ENCODE measurements at places on chromosomes 5 and 9. TPM values are rescaled to one million over a fixed set of nuclear protein-coding genes. Genes with fewer than 3 reads are reported as not detected.

- DNase-seq, result no peak
- no peak overlapping the region for H3K27ac ChIP-seq
- H3K36me3 ChIP-seq, result no peaks in the 10 kb centered on the region
- no peaks in the 10 kb centered on the region for H3K27me3 ChIP-seq
- H3K4me3 ChIP-seq, result no peak overlapping the region
Measured at GRCh38 chr9:23941051-23941450, 115.0 kb upstream of the ELAVL2 start.

GRCh38 chr9:16866587-16866986 is 3.9 kb downstream of the BNC2 start:
- no peaks in the 10 kb centered on the region for H3K36me3 ChIP-seq
- H3K27ac ChIP-seq, result peak overlapping the region; percentile 74
- no peak overlapping the region for H3K4me3 ChIP-seq
- peaks cover 54% of the 10 kb centered on the region for H3K4me1 ChIP-seq
- no peaks in the 10 kb centered on the region for H3K27me3 ChIP-seq

SLC36A3 gene
- total RNA-seq, result not detected

- H3K27ac ChIP-seq, result no peak overlapping the region
- no peaks in the 10 kb centered on the region for H3K36me3 ChIP-seq
- DNase-seq, result no peak
- H3K4me3 ChIP-seq, result no peak overlapping the region
Measured at GRCh38 chr9:126419475-126419874, 92.8 kb downstream of the MVB12B start.

- no peaks in the 10 kb centered on the region for H3K36me3 ChIP-seq
- peak overlapping the region; percentile 62 for H3K27ac ChIP-seq
- no peak overlapping the region for H3K4me3 ChIP-seq
- H3K4me1 ChIP-seq, result peaks cover 63% of the 10 kb centered on the region
- H3K27me3 ChIP-seq, result no peaks in the 10 kb centered on the region
Measured at GRCh38 chr5:151257731-151258181, 4.8 kb downstream of the GM2A start.

- no peak overlapping the region for H3K4me3 ChIP-seq
- H3K27me3 ChIP-seq, result no peaks in the 10 kb centered on the region
- no peak for DNase-seq
- peaks cover 6% of the 10 kb centered on the region for H3K4me1 ChIP-seq
Measured at GRCh38 chr9:3863686-3864085, 337.9 kb upstream of the RFX3 start.

DNA sequence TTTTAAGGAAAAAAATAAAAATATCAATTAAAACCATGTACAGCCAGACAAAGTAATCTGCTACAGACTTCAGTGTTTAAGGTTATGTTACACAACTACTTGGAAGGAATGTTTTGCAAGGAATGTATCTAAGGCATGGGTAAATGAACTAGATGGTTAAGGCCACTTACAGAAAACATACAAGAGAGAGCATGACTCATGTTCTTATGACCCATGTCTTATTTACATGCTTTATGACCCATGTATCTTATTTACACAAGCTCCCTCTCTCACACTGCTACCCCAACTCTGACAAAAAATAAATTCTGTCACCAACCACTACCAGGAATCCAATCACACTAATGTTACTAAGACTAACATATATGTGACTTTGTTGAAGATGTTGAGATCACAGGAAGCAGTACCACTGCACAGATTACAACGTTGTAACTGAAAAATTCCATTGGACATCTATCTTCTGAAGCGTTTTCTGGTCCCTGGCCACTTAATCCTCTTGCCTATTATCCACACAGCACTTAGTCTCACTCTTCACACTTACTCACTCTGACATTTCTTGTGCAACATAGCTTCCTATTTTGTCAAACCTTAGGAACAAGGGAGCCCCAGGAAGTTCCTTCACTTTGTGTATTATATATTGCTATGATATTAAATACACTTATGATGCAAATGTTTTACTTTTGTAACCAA is 1630.1 kb upstream of the C9orf72 start:
- H3K27me3 ChIP-seq, result no peaks in the 10 kb centered on the region
- DNase-seq, result no peak
- H3K36me3 ChIP-seq, result no peaks in the 10 kb centered on the region
- H3K4me3 ChIP-seq, result no peak overlapping the region
- no peaks in the 10 kb centered on the region for H3K4me1 ChIP-seq

GRCh38 chr5:127909066-127909465 is 174.5 kb upstream of the SLC12A2 start:
- H3K4me3 ChIP-seq, result no peak overlapping the region
- no peaks in the 10 kb centered on the region for H3K36me3 ChIP-seq
- no peak for DNase-seq

HTR1A gene
- total RNA-seq, result not detected

NAIF1 gene
- total RNA-seq, result 13.3 TPM

GRCh38 chr5:96481009-96481786 is 48.1 kb upstream of the PCSK1 start:
- DNase-seq, result no peak
- H3K4me3 ChIP-seq, result no peak overlapping the region
- no peaks in the 10 kb centered on the region for H3K27me3 ChIP-seq
- H3K4me1 ChIP-seq, result no peaks in the 10 kb centered on the region
- H3K36me3 ChIP-seq, result no peaks in the 10 kb centered on the region

OMD gene
- total RNA-seq, result 10.3 TPM

DNA sequence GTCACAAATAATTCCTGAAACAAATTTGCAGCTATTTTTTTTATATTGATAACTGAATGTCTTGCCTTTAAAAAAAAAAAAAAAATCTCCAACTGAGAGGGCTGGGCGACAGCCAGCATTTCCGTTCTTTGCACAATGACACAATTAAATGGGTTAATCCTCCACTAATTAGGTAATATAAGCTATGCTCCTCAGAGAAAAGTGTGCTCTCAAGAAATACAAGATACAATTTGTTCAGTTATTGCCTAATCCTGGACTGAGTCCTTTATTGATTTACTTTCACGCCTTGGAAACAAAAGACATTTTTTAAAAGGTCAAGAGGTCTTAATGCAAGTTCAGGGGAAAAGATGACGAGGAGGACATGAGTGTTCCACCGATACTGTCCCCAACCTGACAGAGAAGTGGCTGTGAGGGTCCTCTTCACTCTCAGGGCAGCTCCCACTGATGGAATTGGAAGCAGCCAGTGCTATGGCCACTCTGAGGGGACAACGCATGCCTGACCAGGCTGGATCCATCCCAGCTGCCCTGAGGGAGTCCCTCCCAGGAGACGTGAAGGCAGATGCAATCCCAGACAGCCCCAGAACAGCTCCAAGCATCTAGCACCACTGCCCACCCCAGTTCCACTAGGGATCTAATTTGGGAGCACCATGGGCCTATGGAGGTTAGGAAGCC is 220.7 kb downstream of the GNA14 start:
- DNase-seq, result no peak
- H3K27ac ChIP-seq, result no peak overlapping the region
- H3K27me3 ChIP-seq, result no peaks in the 10 kb centered on the region
- H3K4me1 ChIP-seq, result no peaks in the 10 kb centered on the region
- H3K36me3 ChIP-seq, result no peaks in the 10 kb centered on the region

DNA sequence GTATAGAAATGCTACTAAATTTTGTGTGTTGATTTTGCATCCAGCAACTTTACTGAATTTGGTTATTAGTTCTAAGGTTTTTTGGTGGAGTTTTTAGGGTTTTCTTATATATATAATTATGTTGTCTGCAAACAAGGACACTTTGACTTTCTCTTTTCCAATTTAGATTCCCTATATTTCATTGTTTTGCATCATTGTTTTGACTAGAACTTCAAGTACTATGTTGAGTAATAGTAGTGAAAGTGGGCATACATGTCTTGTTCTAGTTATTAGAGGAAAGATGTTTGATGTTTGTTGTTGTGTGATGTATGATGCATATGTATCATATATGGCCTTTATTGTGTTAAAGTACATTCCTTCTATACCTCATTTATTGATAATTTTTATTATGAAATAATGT is 362.3 kb upstream of the PRR16 start:
- H3K27me3 ChIP-seq, result no peaks in the 10 kb centered on the region
- H3K4me1 ChIP-seq, result no peaks in the 10 kb centered on the region
- H3K4me3 ChIP-seq, result no peak overlapping the region

PLPPR1 gene
- not detected for total RNA-seq

BTNL8 gene
- not detected for total RNA-seq

SLC23A1 gene
- total RNA-seq, result not detected

- peak; percentile 65 for DNase-seq
- H3K27ac ChIP-seq, result no peak overlapping the region
- H3K4me3 ChIP-seq, result no peak overlapping the region
Measured at GRCh38 chr9:93306081-93306480, 122.1 kb downstream of the WNK2 start.

DNA sequence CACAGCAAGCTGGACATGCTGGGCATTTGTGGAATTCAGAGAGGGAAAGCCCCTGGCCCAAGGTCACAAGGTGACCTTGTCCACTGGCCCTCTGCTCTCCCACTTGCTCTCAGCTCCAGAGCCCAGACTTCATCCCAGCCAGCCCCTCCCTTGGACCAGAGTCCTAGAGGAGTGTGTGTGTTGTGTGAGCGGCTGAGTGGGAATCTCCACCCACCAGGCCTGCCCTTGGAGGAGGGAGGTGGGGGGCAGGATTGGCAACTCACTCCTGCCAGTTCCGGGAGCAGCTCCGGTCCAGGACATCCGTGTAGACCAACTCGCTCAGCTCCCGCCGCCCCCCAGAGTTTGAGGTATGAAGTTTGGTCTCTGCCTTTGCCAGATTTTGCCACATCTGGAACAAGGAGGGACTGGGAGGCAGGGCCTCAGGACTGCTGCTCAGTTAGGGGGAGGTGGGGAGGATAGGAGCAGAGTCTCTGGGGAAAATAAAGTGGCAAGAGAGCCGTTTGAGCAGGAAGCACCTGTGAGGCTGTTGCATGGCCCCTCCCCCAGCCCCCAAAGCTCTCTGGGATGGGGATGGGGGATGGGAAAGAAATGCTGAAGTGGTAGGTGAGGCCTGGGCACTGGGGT is 1.4 kb downstream of the MZB1 start:
- no peak overlapping the region for H3K4me3 ChIP-seq
- H3K27me3 ChIP-seq, result no peaks in the 10 kb centered on the region
- no peaks in the 10 kb centered on the region for H3K36me3 ChIP-seq
- DNase-seq, result no peak
- peaks cover 53% of the 10 kb centered on the region for H3K4me1 ChIP-seq

DNA sequence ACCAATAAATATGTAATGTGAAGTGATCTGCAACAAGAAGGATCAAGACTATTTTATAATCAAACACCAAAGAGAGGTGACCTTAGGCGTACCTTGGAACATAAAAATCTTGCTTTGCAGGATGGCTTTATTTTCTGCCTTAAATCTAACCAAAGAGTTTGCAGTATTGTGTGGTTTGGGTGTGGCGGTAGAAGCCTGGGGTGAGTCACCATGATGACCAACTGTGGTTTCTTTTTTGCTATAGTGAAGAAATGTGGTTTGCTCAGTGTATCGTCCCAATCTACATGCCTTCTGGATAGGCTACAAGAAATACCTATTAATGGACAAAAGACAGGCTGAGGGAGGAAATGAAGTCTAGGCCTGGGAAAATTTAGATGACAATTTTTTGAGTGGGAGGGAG is 5.1 kb upstream of the CAST start:
- peaks cover 32% of the 10 kb centered on the region for H3K4me1 ChIP-seq
- no peaks in the 10 kb centered on the region for H3K27me3 ChIP-seq
- DNase-seq, result no peak
- H3K27ac ChIP-seq, result peak overlapping the region; percentile 15
- no peaks in the 10 kb centered on the region for H3K36me3 ChIP-seq

DNA sequence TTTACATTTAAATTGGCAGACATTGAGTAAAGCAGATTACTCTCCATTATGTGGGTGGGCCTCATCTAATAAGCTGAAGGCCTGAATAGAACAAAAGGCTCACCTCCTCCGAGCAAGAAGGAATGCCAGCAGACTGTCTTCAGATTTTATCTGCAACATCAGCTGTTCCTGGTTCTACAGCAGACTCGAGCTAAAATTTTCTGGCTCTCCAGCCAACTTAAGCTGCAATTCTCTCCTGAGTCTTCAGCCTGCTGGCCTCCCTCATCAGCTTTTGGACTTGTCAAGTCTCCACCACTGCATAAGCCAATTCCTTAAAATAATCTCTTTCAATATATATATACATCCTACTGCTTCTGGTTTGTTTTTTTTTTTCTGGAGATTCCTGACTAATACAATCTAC is 12.5 kb downstream of the TRPM3 start:
- H3K27me3 ChIP-seq, result no peaks in the 10 kb centered on the region
- no peak overlapping the region for H3K4me3 ChIP-seq
- H3K36me3 ChIP-seq, result no peaks in the 10 kb centered on the region

DNA sequence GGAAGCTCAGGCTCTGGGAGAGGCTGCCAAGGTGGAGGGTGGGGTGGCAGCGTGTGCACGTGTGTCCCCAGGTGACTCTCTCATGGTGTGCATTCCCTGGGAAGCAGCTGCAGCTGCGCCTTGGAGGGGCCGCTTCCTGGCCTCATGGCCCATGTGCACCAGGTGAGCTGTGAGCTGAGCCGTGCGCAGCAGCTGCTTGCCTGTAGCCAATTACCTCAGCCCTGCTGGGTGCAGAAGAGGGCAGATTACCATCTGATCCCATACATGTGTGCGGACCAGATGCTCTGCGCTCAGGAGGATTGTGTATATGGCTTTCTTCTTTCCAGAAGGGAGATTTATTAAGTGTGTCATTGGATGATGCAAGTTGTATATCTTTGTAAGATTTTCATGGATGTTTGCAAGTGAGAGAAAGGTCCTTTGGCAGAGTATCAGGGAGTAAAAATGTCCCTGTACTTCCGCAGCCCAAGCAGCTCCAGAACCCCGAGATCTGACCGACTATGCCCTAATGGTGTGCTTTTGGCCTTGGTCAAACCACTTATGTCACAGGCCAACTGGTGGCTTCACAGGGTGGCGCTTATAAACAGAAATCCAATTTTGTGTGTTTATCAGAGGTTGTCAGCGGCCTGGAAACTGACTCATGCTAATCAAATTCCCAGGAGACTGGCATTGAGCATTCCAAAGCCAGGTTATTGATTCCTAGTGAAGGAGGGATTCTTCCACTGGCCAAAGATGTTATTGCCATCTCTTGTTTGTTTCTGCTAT is 229.3 kb downstream of the GOLPH3 start:
- DNase-seq, result no peak
- no peak overlapping the region for H3K27ac ChIP-seq
- H3K4me3 ChIP-seq, result no peak overlapping the region
- H3K36me3 ChIP-seq, result no peaks in the 10 kb centered on the region

ACOT12 gene
- total RNA-seq, result not detected

OGN gene
- total RNA-seq, result 11.5 TPM
